ENCODE measurements at places on chromosomes 6 and 20. TPM values are rescaled to one million over a fixed set of nuclear protein-coding genes. Genes with fewer than 3 reads are reported as not detected.

The BTN1A1 gene
- total RNA-seq: not detected

The MAS1 gene
- not detected for total RNA-seq

The VGLL2 gene
- not detected for total RNA-seq

The COL19A1 gene
- total RNA-seq: 2.3 TPM

The MGME1 gene
- 5.8 TPM for total RNA-seq

DNA sequence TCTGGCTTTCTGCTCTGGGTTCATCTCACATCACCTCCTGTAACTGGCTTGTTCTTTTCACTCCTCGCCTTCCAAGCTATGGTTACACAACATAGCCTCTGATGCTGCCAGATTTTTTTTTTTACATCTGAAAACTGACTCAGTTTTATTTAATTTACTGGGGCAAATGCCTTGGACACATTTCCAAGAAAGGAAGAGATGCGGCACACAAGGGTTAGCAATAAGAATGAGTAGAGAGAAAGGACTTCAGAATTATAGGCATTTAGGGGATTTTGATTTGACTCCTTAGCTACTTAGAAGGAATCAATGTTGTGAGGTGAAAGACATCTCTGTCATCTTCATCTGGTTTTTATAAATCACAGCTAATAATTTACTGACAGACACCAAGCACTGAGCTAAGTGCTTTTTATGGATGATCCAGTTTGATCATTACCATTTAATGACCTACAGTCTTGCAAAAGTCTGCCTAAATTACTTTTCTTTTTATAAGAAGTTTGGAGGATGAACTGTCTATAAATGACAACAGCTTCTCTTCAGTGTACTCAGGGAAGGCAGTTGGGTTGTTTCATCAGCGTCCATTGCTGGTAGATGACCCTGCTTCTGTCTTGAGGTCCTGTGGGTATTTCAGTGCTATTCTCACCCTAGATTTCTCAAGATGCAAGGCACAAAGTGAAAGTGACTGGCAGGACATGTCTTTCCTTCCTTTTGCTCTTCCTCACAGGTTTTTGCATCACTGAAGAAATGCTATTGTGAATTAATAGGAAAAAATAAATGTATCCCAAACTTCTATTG, 31.1 kb downstream of the LAMA4 start:
- no peaks in the 10 kb centered on the region for H3K36me3 ChIP-seq
- no peaks in the 10 kb centered on the region for H3K27me3 ChIP-seq
- H3K27ac ChIP-seq: peak overlapping the region; percentile 85

GRCh38 chr6:33416386-33417127, 1.4 kb downstream of the CUTA start:
- H3K27me3 ChIP-seq: no peaks in the 10 kb centered on the region
- peaks cover 90% of the 10 kb centered on the region for H3K4me1 ChIP-seq
- peak overlapping the region; percentile 96 for H3K27ac ChIP-seq
- peaks cover 24% of the 10 kb centered on the region for H3K36me3 ChIP-seq

DNA sequence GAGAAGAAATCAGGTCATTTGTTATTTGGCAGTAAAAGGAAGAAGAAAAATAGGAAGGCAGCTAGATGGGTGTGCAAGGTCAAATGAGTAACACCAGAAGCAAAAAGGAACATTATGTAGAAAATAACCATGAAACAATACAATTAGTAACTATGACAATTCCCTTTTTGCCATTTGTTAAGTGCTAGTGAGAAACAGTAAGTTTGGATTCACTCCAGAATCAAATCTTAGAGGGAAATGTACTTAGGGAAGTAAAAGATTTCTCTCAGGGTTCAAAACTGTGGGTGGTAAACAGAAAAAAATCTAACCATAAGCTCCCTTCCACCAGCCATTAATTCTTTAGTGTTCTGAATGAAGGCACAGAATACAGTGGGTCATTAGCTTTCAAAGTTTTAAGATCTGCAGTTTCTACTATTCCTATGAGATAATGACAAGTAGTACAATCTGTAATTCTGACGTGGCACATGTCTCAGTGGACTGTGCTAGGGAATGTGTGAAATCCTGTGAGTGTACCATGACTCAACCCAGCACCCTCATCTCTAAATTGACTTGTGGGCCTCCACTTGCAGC, 17.1 kb downstream of the REPS1 start:
- H3K36me3 ChIP-seq: no peaks in the 10 kb centered on the region
- peak overlapping the region; percentile 47 for H3K27ac ChIP-seq
- no peaks in the 10 kb centered on the region for H3K27me3 ChIP-seq
- H3K4me1 ChIP-seq: peaks cover 60% of the 10 kb centered on the region
- no peak for DNase-seq

DNA sequence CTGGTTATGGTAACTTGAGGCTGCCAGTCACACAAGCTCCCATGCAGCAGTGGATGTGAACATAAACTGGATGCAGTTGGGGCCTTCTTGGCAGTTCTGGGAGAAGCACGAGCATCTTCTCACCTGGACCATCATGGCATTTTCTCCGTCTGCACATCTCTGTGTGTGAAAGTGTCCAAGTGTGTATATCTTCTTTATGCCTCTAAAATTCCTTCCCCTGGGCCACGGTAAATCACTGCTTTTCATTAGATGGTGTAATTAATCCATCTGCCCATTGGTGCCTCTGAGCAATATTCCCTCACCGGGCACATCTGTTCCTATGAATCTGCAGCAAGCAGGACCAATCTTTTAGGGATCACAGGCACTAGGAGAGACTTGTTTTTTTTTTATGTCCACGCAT, 138.0 kb downstream of the MAP3K7 start:
- no peaks in the 10 kb centered on the region for H3K4me1 ChIP-seq
- no peak overlapping the region for H3K4me3 ChIP-seq
- H3K27me3 ChIP-seq: no peaks in the 10 kb centered on the region
- H3K36me3 ChIP-seq: no peaks in the 10 kb centered on the region
- no peak overlapping the region for H3K27ac ChIP-seq

GRCh38 chr20:33373735-33374605, 27.3 kb downstream of the CDK5RAP1 start:
- H3K27ac ChIP-seq: no peak overlapping the region
- H3K36me3 ChIP-seq: peaks cover 66% of the 10 kb centered on the region
- no peaks in the 10 kb centered on the region for H3K27me3 ChIP-seq
- H3K4me1 ChIP-seq: no peaks in the 10 kb centered on the region

DNA sequence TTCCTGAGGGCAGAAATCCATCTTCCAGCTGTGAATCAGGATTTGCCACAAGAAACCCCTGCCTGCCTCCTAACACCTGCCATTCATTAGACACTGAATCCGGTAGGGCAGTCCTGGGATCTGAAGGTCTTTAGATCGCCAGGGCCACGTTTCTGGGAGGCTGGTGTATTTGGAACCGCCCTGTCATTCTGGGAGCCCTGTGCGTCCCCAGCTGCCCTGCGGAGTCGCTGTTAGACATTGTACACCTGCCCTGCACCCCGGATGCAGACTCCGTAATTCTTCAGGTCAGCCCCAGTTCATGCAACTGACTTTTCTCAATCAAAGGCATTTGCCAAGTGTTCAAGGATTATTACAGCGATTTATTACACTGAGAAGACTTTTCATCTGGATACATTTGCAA, 193.2 kb downstream of the TBC1D7 start:
- no peak overlapping the region for H3K4me3 ChIP-seq
- no peak overlapping the region for H3K27ac ChIP-seq
- no peaks in the 10 kb centered on the region for H3K4me1 ChIP-seq
- H3K36me3 ChIP-seq: no peaks in the 10 kb centered on the region
- DNase-seq: no peak

DNA sequence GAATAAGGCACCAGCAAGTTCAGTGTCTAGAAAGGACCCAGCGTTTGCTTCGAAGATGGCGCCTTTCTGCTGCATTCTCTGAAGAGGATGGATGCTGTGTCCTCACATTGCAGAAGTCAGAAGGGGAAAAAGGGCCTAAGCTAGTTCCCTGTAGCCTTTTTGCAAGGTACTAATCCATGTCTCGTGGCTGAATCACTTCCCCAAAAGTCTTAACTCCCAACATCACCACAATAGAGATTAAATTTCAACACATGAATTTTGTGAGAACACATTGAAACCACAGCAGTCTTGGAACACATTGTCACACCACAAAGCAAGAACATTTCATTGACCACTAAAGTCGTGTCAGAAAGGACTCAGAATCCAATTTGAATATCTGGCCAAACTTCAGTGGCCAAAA, 42.1 kb downstream of the KLHL31 start:
- no peak overlapping the region for H3K27ac ChIP-seq
- no peaks in the 10 kb centered on the region for H3K36me3 ChIP-seq
- peaks cover 3% of the 10 kb centered on the region for H3K4me1 ChIP-seq
- H3K4me3 ChIP-seq: no peak overlapping the region

GRCh38 chr6:137155830-137156229, 17.6 kb downstream of the IL22RA2 start:
- DNase-seq: no peak
- H3K27ac ChIP-seq: no peak overlapping the region
- H3K36me3 ChIP-seq: no peaks in the 10 kb centered on the region
- H3K4me1 ChIP-seq: peaks cover 7% of the 10 kb centered on the region

DNA sequence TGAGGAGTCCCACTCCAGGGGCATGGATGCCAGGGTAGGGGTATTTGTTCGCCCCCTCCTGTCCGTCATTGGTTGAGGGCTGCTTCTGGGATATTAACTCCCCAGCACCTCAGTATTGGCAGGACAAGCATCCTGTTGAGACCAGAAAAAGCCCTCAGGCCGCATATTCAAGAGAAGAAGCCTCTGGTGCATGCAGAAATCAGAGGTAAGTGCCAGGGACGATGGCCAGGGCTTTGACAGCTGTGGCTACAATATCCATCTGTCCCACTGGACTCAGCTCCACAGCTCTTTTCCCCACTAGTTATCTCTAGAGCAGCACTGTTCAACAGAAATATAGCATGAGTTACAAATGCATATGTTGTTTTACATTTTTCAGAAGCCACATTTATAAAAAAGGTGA, 651.3 kb downstream of the KIF16B start:
- DNase-seq: peak; percentile 88
- H3K27ac ChIP-seq: no peak overlapping the region
- H3K4me3 ChIP-seq: no peak overlapping the region
- H3K4me1 ChIP-seq: peaks cover 10% of the 10 kb centered on the region

GRCh38 chr6:337805-338368, 45.6 kb downstream of the DUSP22 start:
- peaks cover 4% of the 10 kb centered on the region for H3K4me1 ChIP-seq
- no peaks in the 10 kb centered on the region for H3K27me3 ChIP-seq
- DNase-seq: no peak

DNA sequence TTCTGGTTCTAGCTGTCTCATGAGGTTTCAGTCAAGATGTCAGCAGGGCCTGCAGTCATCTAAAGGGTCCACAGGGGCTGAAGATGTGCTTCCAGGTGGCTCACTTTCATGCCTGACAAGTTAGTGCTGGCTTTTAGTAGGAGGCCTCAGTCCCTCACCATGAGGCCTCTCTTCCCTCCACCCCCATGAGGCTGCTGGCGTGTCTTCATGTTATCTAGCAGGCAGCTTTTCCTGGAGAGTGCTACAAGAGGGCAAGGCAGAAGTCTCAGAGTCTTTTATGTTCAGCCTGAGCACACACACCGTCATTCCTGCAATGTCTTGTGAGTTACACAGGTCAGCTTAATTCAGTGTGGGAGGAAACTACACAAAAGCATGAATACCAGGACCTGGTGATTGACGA, 769.9 kb downstream of the HDGFL1 start:
- no peaks in the 10 kb centered on the region for H3K27me3 ChIP-seq
- no peak overlapping the region for H3K4me3 ChIP-seq

DNA sequence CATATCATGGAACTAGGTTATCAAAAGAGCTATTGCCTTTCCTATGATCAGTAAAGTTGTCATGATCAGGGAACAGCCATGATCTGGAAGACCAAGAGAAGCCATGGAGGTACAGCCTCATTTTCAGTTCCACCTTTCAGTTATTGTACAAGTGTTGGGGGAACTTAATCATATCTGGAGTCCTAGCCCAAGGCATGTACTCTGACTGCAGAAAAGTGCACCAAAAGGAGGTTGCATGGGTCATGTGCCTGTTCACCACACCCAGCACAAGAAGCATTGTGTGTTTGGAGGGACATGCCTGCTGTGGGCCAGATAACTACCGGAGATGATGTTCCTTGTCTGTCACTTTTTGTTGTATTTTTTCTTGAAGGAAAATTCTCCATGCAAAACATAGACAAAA, 185.8 kb upstream of the MAN1A1 start:
- no peak overlapping the region for H3K27ac ChIP-seq
- H3K4me1 ChIP-seq: peaks cover 8% of the 10 kb centered on the region
- no peak for DNase-seq

Data from esophagus muscularis mucosa (tissue), 4 donors.